ENCODE measurements at places on chromosomes 1 and 21.

DNA sequence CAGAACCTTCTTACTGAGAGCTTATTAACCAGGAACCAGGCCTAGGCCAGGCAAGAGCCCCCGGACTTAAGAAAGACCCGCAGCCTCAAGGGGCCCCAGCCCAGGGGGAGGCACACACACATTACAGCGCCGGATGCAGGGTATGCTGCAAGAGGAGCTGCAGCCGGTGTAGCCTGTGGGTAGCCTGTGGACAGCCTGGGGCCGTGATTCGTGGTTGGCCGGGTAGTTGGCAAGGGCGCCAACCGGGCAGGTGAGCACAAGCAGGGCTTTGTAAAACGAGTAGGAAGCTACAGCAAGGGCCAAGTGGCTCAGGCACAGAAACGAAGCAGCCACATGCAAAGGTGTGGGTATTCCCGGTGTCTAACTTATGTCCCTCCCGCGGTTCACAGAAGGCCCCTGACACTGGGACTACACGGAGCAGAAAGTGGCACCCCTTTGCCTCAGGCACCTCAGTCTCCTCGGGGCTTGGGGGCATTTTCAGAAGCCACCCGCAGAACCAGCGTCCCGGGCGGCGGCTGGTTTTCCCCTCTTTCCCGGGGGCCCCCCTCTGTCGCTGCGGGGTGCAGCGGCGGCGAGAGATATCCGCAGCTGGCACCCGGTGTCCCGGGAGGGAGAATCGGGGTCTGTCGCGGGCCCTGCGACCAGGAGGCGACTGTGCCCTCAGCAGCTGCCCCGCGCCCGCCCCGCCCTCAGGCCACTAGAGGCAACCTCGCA lies 40.8 kb downstream of the KIAA1614 start:
- no peak for DNase-seq

- no peak for DNase-seq
Measured at GRCh38 chr1:74199504-74199903, 1.5 kb downstream of the FPGT start.

DNA sequence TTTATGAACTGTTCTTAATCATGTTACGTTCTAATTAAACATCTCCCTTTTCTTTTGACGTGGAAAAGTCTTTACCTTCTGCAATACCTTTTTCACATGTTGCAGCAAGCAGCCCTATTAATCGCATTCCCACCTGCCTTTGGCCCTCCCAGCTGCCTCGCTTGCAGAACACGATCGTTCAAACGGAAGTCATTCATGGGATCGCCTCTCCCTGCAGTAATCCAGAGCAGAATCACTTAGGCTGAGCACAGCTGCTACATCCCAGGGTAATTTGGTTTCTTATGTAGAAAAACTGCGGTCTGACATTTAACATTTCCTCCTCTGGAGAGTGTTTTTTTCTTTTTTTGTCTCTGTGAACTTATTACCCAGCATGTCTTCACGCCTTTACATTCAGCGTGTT lies 206.3 kb downstream of the KIF26B start:
- DNase-seq, result no peak

GRCh38 chr1:216983823-216984222 lies 260.6 kb upstream of the ESRRG start:
- DNase-seq, result no peak

DNA sequence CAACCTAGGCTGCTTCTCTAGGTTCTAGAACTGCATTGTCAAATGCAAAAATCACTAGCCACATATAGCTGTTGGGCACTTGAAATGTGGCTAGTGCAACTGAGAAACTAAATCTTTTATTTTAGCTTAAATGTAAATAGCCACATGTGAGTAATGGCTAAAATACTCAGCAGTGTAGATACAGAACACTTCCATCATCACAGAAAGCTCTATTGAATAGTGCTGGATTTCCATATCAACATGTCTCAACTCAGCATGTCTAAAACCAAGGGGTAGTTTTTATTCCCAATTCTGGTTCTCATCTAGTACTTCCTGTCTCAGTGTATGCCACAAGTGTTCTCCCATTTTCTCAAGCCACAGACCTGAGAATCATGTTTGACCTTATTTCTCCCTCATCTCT lies 7.5 kb upstream of the TP53BP2 start:
- DNase-seq, result no peak

DNA sequence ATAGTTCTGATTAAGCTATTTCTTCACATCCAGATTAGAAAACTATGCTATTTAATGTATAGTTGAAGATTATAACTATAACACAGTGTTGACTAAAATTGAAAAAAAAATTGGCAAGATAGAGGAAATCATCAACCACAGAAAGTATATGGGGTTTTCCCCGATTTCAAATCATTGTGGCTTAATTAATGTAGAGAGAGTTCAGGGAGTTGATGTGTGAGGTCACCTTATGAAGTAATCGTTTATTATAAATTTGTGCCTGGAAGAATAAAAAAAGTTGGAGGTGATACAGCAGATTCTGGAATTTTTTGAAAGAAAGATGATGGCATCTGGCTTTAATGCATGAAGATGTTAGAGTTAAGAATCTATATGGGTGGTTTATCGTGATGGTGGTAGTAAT lies 84.3 kb downstream of the PTGS2 start:
- no peak for DNase-seq

GRCh38 chr1:216332003-216332402 lies 91.2 kb downstream of the USH2A start:
- DNase-seq, result no peak

- DNase-seq, result no peak
Measured at GRCh38 chr21:30718239-30718909, at the start of gene KRTAP21-3. KRTAP21-3 (minus strand) TSS chr21:30718777; CDS start chr21:30718759, 18 bp downstream.

GRCh38 chr1:6241887-6242740 lies 1.9 kb upstream of the HES3 start:
- no peak for DNase-seq

- DNase-seq, result no peak
Measured at GRCh38 chr21:43933199-43933598, 68.2 kb downstream of the AGPAT3 start.

DNA sequence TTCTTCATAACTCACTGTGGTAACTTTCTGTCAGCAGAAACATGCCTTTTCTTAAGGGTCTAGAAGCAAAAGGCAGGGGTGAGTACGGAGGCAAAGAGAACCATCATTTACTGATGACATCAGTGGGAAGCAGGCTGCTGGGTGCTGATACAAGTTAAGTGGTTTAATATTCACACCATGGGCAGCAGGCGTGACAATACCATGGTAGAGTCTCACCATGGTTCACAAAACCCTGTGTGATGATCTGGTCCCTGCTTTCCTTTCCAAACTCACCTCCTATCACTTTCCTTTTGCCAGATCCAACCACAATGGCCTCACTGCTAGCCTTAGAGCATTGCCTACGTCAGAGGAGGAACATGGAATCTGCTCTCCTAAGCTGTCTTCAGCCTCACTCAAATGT lies 8.7 kb downstream of the MAB21L3 start:
- DNase-seq, result no peak

- DNase-seq, result no peak
Measured at GRCh38 chr1:62834400-62834961, 50.5 kb downstream of the ATG4C start.

- DNase-seq, result peak; percentile 71
Measured at GRCh38 chr1:109228167-109228566, 14.4 kb downstream of the SARS1 start.

GRCh38 chr1:10823000-10823401 lies 26.6 kb upstream of the CASZ1 start:
- DNase-seq, result peak; percentile 11

DNA sequence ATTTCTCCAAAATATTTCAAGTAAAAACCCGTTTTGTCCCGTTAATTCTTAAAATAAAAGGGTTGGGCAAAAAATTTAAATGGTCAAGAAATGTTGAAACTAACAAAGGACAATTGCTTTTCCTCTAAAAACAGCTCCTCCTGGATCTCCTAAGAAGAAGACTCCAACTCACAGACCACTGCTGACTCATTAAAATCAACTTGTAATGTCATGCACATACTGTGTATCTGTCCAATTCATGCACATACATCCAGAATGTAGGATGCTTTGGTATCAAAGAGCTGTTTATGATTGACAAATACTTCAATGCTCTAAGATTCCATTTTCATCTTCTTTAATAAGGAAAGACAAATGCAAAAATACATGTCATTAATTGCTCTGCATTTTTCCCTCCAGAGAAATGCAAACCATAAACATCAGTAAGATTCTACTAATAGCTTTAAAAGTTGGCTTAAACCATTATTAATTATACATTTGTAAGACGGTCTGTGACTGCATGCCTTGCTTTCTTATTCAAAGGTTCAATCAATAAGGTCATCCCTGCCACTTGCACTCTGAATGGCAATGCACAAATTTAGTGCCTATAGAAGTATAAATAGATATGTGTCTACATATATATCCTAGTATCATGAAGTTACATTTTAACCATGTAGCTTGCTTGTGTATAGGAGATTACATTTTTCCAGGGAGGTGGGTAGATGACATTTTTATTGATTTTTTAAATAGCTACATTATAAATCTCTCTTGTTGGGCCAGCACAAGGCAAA lies 44.7 kb downstream of the PTGER3 start:
- no peak for DNase-seq
